ENCODE measurements at places on chromosomes 4 and X. TPM values are rescaled to one million over a fixed set of nuclear protein-coding genes. Genes with fewer than 3 reads are reported as not detected.

The SPANXN4 gene
- total RNA-seq = not detected

The TRMT44 gene
- total RNA-seq = 9.0 TPM

The CYBB gene
- 17.8 TPM for total RNA-seq

The NLGN3 gene
- 0.18 TPM for total RNA-seq

The CLNK gene
- total RNA-seq = not detected

The GAGE12J gene
- total RNA-seq = not detected

The SLC2A9 gene
- 16.1 TPM for total RNA-seq

DNA sequence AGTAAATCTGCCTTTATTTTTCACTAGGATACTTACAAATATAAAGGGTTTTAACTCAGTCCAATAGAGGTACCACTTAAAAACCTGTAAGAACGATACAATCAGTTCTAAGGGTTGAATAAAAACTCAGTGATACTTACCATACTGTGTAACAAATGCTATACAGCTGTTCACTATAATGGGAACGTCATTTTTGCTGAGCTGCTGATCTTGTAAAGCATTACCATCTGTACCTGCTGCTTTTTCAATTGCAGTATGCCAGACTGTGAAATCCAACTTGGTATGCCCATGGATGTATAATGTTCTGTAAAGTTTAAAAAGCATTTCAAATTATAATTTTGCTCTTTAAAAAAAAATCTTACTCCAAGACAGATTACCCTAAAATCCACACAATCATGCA is 111.2 kb downstream of the ARAP2 start:
- no peak for DNase-seq

DNA sequence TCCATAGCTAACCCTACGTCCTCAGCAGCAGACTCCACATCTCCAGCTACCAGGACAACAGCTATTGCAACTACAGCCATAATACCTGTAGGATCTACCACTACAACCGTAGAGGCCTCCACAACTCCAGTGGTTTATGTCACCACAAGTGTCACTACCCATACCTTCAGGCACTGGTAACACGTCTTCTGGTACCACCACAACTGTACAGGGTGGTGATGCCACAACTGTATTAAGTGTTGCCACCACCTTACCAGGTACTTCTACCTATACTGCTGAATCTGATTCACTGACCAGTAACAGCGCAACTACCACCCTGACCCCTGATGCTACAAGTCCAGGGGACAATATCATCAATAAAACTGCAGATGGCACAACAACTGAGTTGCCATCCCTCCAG is 34.6 kb upstream of the CABS1 start:
- DNase-seq = no peak

GRCh38 chrX:53321230-53321942 is 40.0 kb upstream of the IQSEC2 start:
- DNase-seq = no peak

GRCh38 chr4:152613841-152614721 is 65.7 kb downstream of the TMEM154 start:
- no peak for DNase-seq

DNA sequence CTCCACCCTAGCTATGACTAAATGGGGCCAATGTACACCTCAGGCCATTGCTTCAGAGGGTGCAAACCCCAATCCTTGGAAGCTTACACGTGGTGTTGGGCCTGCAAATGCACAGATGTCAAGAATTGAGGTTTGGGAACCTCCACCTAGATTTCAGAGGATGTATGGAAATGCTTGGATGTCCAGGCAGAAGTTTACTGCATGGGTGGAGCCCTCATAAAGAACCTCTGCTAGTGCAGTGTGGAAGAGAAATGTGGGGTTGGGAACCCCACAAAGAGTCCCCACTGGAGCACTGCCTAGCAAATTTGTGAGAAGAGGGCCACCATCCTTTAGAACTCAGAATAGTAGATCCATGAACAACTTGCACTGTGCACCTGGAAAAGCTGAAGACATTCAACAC is 284.1 kb downstream of the ANTXR2 start:
- no peak for DNase-seq

DNA sequence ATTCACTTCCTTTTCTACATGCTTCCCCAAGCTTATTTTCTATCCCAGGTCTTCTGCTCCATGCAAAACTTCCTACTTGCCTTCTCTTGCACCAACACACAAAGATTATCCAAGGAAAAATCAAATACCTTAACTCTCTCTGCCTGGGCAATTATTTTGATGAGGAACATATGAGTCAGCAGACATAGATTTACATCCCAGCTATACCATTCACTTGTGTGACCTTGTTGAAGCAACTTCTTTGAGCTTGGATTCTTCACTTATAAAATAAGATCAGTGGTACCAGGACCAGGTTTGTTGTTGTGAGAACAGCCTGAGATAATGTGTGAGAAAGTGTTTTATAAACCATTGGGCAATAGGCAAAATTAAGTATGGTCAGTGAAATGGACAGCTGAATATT is 39.1 kb upstream of the TMEM192 start:
- no peak for DNase-seq

DNA sequence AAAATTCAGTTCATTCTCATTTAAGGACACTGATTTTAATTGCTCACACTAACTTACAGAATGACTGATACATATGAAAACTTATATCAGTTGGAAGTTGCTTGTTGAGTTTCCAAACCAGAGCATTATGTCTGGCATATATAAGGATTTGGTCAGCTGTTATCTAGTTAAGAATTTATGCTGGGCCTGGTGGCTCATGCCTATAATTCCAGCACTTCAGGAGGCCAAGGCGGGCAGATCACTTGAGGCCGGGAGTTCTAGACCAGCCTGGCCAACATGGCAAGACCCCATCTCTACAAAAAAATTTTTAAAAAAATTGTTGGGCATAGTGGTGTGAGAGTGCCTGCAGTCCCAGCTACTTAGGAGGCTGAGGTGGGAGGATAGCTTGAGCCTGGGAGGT is 73.1 kb downstream of the SPRY1 start:
- no peak for DNase-seq

GRCh38 chrX:2516623-2517022 is 15.8 kb upstream of the DHRSX start:
- no peak for DNase-seq

DNA sequence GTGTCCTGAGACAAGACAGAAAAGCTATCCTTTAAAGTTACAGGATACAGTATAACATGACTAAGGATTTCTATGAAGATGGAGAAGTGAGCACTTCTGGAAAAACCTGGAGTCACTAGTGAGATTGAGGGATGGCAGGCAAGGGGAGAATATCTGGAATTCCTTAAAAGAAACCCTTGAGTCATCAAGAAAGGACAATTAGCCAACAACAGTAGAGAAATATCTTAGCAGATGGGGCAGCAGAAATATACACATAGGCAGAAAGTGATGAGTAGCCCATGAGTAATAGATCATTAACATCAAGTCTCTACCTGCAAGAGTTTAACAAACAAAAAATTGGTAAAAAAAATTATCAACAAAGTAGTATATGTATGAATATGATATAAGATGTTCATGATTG is 858.8 kb upstream of the FRG1 start:
- no peak for DNase-seq

GRCh38 chr4:7206911-7207567 is 14.7 kb downstream of the SORCS2 start:
- peak; percentile 76 for DNase-seq

DNA sequence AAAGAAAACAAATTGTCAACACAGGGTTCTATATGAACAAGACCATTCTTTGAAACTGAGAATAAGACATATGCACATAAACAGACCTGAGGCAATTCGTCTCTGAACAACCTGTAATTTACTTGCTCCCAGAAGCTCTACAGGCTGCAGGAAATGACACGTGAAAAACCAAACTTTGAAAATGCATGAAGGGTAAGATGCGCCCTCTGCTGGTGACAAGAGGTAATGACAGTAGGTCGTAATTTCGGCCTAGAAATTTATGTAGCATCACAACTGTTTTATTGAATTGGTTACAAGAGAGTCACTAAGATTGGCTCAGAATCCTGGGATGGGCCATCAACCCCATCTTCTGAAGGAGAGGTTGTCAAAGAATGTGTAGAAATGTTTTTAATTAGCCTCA is 276.5 kb downstream of the PPP4R3C start:
- DNase-seq = no peak

DNA sequence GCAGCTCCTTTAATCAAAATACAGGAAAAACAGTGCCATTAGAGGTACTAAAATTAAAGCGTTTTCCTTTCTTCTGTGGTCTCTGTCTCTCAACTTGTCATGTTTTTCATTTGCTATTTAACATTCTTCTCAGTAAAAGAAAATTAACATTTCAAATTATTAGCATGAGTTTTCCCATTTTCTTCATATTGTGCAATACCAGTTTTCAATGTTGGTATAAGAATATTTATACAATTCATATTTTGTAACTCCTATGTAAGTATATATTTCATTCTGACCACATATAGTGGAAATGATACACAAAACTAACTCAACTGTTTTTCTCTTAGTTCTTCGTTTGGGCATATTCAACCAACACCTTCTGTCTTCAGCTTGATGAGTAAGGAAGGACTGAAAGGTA is 308.3 kb downstream of the HS3ST1 start:
- no peak for DNase-seq

DNA sequence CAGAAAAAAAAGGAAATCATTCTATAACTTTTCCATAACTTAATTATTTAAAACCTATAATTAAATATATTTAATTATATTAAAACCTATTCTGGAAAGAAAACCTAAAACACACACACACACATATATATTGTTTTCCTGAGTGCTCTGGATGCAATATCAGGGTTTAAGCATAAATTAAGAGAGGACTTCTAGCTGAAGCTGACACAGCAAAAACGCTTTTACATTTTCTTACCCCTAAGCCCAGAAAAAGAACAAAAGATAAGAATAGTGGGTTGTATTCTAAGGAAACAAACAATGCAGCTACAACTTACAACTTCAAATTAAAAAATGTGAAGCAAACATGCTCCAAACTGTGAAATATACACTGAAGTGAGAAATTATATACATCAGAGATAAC is 52.3 kb downstream of the TMPRSS11B start:
- no peak for DNase-seq

- no peak for DNase-seq
Measured at GRCh38 chrX:24202465-24203031, 53.0 kb downstream of the ZFX start.

DNA sequence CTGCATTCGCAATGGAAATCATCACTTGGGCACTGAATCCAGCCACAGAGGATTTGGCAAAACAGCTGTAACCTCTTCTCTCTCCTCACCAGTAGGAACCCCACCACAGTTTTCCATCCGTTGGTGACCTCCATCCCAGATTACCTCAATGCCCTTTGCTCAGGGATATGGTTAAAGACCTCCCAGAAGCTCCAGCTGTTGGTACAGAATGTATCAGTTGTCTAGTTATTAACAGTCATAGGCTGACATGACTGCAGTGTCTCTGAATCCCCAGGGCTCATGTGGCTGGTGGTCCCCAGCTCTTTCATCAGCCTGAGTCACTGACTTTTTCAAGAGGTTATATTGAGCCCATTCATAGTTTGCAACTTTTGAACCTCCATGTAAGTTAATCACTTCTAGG is 189.8 kb upstream of the HHIP start:
- no peak for DNase-seq

- DNase-seq = no peak
Measured at GRCh38 chr4:10684631-10685030, at the start of gene CLNK. TSS of gene CLNK (minus strand) at chr4:10684768. CDS start at chr4:10667869, 16,899 bp downstream.

All from right lobe of liver (tissue), 6 donors.